ENCODE measurements at places on chromosomes 6 and 20.

DNA sequence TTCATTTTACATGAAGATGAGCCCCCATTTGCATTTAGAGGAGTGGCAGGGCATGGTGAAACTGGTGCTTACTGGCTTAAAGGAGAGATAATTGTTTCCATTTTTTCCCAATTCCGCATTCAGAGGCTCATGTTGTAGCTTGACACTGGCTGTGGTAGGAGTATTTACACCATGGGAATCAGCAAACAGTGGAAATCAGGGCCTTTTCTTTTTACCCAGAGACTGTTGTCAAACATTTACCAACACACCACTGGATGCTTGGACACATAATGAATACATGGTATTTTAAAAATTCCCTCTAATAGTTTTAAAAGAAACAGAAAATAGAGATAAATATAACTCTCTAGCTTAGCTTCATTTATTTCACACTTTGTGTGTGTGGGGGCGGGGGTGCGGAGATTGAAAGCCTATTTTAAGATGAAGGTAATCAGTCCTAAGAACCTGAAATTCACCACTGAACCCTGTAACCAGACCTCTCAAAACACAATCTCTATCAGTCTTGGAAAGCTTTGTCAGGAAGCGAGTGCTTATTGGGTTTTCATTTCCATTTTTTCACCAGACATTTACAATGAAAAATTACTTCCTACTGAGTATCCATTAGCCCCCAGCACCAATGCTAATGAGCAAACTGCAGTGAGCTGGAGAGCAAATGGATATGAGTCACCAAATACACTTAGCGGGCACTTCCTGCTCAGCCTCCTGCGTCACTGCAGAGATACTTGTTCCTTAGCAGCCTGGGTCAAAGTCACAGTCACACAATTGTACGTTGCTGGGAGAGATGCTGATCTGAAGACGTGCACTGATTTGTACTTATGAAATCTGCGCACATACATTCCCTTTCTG, 532.0 kb downstream of the BCKDHB start:
- no peak for DNase-seq

GRCh38 chr20:24761220-24762065, 187.6 kb upstream of the CST7 start:
- no peak for DNase-seq

DNA sequence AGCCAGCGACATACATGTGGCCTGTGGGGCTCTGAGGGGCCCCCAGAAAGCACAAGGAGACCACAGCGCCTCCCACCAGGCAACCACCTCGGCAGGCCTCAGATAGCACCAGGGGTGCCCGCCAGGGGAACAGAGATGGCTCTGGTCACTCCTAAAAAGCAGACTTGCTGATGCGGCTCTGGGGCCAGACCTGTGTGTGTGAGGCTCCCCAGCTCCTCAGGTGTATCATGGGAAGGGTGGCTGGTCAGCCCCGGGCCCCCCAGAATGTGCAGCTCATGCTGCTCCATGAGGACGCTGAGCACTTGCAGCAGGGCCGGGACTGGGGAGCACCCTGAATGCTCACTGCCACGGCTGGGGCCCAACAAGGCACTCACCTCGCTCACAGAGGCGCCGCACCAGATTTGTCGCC, 60.2 kb downstream of the PYGB start:
- DNase-seq: no peak

DNA sequence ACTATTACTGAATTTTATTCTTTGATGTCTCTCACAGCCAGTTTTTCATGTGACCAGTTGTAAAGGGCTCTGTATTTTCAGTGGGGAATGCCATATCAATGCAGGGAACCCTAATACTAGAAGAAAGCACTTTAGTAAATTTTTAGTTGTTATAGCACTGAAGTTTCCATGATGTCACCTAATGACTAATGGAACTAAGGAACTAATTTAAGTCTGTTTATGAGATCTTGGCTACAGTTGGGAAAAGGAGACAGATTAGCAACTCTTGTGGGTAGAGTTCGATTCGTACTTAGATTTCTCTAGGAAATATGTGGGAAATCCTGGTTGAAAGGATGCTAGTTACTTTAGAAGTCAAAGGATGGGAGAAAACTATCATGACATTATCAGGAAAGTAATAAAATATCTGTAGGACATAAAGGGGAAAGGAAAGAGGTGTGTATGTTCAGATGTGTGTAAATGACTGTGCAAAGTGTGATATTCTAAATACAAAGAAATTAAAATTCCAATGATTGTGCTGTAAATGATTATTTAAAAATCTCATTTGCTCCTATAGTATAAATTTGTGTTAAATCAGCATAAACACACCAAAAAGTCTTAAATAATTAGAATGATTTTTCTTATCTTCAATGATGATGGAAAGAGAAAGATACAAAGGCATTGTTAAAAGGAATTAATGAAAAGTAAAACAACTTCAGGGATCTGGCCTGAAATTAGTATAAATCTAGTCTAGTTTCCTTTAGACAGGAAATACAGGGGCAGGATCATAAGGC, 103.4 kb downstream of the LRRC1 start:
- DNase-seq: no peak

GRCh38 chr20:2978519-2978918, 64.9 kb upstream of the GNRH2 start:
- no peak for DNase-seq

GRCh38 chr20:25285856-25286798, 38.2 kb downstream of the PYGB start:
- DNase-seq: no peak

GRCh38 chr6:153725456-153725855, 313.6 kb upstream of the OPRM1 start:
- DNase-seq: no peak

DNA sequence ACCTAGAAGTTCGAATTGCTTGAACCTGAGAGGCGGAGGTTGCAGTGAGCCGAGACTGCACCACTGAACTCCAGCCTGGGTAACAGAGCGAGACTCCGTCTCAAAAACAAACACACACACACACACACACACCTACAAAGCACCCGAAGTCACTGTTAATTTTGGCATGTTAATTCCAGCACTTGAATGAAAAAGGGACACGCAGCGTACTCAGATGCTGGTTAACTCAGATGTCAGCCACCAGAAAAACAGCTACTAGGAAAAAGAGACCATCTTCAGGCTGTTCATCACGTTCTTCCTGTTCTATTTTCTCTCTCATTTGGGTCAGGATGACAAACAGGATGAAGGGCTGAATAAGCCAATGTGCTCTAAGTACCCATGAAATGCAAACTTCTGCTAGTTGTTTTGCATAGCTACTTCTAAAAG, 46.9 kb downstream of the BLOC1S5 start:
- DNase-seq: no peak

- DNase-seq: peak; percentile 44
These were observed 8.6 kb downstream of the AARS2 start for GRCh38 chr6:44304282-44305199.

DNA sequence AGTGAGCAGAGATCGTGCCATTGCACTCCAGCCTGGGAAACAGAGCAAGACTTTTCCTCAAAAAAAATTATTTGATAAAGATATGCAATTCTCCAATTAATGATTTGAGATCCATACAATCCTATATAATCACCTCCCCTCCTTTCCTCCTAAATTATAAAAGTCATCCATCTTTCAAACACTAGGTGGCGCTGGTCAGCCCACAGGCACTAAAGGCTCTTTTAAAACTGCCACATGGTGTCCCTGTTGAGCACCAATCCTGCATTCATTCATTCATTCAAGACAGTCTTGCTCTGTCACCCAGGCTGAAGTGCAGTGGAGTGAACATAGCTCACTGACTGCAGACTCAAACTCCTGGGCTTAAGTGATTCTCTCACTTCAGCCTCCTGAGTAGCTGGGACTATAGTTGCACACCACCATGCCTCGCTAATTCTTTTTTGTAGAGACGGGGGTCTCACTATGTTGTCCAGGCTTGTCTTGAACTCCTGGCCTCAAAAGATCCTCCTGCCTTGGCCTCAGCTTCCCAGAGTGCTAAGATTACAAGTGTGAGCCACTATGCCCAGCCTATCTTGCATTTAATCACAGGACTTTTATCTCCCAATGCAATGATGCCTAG, 58.7 kb upstream of the SLC2A12 start:
- DNase-seq: peak; percentile 71

- no peak for DNase-seq
These were observed 46.9 kb upstream of the ENPP5 start for GRCh38 chr6:46217671-46218131.

- DNase-seq: no peak
These were observed 39.6 kb upstream of the NOX3 start for GRCh38 chr6:155495011-155495768.

DNA sequence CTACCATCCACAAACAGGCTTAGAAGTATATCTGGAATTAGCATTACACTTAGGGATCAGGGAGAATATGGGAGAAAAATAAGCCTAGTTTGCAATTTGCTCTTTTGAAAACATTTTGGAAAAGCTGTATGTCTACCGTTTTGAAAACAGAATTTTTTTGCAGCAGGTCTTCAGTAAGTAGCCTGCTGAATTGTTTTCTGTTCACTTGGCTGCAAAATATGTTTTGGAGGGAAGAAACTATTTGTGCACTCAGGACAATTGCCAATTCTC, 39.6 kb downstream of the ILRUN start:
- DNase-seq: no peak

GRCh38 chr6:147738099-147738498, 229.6 kb downstream of the SAMD5 start:
- no peak for DNase-seq

- DNase-seq: no peak
These were observed 29.2 kb downstream of the GFRA4 start for GRCh38 chr20:3633913-3634478.

- no peak for DNase-seq
These were observed 90.6 kb downstream of the EYA2 start for GRCh38 chr20:46985250-46985649.

DNA sequence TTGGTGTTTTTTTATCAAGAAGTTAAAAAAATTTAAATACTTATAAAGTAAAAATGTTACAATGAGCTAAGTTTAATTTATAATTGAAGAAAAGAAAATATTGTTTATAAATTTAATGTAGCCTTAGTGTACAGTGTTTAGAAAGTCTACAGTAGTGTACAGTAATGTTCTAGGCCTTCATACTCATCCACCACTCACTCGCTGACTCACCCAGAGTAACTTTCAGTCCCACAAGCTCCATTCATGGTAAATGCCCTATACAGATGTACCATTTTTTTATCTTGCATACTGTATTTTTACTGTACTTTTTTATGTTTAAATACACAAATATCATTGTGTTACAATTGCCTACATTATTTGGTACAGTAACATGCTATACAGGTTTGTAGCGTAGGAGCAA, 26.0 kb downstream of the HTR1E start:
- DNase-seq: no peak

DNA sequence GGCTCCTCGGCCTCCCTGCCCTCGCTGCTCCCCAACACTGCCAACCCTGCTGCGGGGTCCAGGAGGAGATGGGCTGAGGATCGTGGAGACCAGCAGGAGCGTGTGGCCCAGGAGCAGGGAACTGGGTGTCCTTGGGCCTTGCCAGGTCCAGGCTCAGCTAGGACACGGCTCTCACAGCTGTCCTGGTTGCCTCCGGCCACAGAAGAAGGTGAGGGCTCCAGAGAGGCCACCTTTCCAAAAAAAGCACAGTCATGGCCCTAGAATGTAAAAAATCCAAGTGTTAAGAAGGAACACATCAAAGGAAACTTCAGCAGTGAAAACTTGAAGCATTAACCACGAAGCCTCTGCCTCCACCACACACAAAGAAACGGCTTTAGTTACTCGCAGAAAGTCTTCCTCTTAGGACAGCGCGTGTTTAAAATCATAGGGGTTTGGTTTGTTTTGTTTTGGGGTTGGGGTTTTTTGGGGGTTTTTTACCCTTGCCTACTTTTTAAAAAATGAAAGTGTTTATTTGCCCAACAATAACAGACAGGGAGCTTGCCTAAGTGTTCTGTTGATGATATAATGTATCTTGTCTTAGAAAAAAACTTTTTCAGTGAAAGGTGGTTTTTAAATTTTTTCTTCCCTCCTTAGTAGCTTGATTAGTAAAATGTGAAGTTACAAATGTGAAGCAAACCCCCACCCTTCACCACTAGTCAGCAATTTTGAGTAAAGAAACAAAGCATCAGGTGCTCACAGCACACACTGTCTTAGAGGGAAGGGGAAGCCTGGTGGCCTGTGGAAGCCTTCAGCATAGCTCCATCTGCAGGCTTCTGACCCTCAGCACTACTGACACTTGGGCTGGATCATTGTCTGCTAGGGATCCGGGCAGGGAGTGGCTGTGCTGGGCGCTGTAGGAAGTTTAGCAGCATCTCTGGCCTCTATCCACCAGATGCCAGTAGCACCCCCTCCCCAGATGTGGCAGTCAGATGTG, 60.0 kb downstream of the PTPN1 start:
- peak; percentile 52 for DNase-seq

GRCh38 chr6:161946461-161946860, 672.6 kb upstream of the AGPAT4 start:
- DNase-seq: no peak

GRCh38 chr6:74491844-74492374, 713.9 kb downstream of the COL12A1 start:
- no peak for DNase-seq

DNA sequence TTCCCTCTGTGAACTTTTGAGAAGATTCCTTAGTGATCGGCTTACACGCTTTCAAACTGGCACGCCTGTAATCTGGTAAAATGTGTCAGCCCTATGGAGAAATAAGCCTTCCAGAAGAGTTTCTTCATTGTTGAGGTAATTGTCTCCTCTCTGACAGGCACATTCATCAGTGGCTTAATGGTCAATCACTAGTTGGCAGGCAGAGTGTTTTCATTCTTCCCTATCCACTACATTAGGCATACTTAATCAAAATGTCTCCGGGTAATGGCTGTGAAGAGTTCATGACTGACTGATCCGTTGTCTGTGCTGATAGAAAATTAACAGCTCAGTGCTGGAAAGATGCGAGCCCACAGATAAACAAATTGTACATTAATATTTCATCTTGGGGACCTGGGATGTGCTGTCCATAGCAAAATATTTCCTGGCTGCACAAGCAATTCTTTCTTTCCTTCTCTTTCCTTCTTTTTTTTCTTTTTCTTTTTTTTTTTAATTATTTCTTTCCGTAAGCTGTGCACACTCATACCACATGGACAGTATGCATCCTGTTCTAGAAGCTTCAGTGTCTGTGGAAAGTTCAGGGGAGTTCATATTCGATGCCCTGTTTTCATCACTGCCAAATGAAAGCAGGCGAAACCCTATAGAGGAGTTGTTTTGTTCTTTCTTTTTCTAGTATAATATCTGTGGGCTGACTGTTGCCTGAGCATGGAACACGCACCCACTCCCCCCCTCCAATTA, 31.4 kb downstream of the TSHZ2 start:
- DNase-seq: no peak

- no peak for DNase-seq
These were observed 912 bp downstream of the SNRNP48 start for GRCh38 chr6:7590918-7591302.

DNA sequence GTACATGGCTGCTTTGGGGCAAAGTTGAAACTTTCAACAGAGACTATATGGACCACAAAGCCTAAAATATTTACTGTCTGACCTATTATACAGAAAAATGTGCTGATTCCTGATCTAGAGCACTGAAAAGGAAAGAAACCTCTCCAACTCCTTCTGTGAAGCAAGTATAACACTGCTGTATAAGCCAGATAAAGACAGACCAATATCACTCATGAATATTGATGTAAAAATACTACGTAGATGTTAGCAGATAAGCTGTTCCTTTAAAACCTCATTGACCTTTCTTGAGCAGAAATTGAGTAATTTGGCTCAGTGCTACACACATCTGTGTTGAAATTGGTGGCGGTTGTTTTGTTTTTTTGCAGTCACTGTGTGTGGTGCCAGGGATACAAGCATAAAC, 69.9 kb upstream of the HDAC2 start:
- DNase-seq: no peak

GRCh38 chr6:57135885-57136284, 36.2 kb upstream of the BAG2 start:
- DNase-seq: no peak

GRCh38 chr6:131159578-131159977, 24.3 kb downstream of the AKAP7 start:
- DNase-seq: no peak

Measured in CD4-positive, alpha-beta T cell treated with Interleukin-17A for 1 hour (primary cell).